ENCODE measurements at places on chromosomes 11 and 22. TPM values are rescaled to one million over a fixed set of nuclear protein-coding genes. Genes with fewer than 3 reads are reported as not detected.

DNA sequence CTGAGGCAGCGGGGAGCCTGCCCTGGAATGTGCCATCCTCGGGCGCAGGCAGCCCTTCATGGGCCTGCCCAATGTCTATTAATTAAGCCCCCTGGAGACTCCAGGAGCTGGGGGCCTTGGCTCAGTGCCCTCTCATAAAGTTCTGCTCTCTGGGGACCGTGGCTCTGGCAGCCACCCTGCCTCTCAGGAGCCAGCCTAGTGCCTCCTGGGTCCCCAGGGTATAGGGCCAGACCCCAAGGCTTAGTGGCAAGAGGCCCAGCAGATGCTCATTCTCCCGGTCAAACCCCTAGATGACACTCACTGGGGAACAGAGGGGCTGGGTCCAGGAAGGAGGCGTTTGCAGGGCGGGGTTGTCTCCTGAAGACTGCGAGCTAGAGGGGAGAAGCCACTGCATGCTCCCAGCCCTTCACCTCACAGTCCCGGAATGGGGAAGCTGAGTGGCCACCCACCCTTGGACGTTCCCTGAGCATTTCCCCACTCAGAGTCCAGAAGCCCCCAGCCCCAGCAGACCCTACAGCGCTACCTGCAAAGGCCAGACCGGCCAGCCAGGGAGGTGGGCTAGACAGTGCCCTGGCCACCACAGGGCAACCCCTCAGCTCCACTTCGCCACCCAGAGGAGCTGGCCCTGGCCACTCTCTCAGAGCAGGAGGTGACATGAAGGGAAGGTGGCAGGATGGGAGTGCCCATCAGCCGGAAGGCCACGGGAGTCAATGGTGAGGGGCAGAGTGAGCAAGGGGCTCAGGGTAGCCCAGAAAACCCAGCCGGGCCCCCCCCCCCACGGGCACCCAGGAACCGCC, 83.0 kb downstream of the CDKN1C start:
- DNase-seq: peak; percentile 67

GRCh38 chr11:11313426-11313825, 39.6 kb downstream of the CSNK2A3 start:
- DNase-seq: no peak

GNAZ gene
- total RNA-seq: 4.9 TPM

GRCh38 chr11:5204787-5205186, 4.3 kb upstream of the OR51V1 start:
- no peak for DNase-seq

DNA sequence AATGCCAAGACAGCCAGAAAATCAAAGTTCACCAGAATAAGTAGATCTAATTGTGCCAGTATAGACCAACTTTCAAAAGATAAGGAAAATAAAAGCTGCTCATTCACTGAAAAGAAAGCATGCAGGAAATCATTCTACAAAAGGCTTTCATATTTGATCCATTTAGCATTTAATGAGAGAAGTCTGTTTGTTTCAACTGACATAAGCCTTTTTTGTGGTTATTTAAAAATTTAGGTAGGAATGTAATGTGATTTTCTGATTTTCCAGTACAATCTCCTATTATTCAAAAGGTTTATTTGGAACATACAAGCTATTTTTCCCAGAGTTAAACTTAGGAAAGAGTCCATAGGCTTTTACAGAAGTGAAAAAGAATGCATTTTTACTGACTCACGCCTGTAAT, 92.7 kb downstream of the SBF2 start:
- no peak for DNase-seq

DNA sequence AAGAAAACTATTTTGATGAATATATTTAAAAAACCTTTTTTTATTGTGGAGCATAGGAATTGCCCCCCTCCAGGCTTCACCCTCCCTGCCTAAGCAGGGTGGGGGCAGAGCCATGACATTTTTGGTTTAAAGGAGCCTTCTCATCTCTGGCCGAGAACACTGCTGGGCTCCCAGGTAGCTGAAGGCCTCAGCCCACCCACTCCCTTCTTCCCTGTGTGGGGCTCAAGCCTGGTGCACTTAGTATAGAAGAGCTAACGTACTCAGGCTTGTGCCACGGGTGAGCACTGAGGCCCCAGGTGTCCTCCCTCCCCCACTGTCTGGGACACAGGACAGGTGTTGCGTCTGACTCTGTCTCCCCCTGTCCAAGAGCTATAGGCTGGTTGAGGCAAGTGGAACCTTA, 2.2 kb upstream of the IL18BP start:
- no peak for DNase-seq

All from chondrocyte (in vitro differentiated cells).